T-helper 1 cell treated with Interleukin-12 subunit alpha and Interleukin-12 subunit beta and Interleukin-4 antibody, amounts not matched to agents 30 ng/mL and 1 ng/mL, for 36 hours (primary cell): ENCODE measurements at places on chromosomes 5 and 9. TPM values are rescaled to one million over a fixed set of nuclear protein-coding genes. Genes with fewer than 3 reads are reported as not detected.

UHRF2 gene
- 82.0 and 85.1 TPM in 2 replicates for total RNA-seq

CARD6 gene
- 6.3 TPM in 2 replicates for total RNA-seq

KLF4 gene
- total RNA-seq = 0.24 and 0.32 TPM in 2 replicates

PIP5K1B gene
- total RNA-seq = 4.4 and 4.7 TPM in 2 replicates

PTGDS gene
- total RNA-seq = 5.2 and 5.3 TPM in 2 replicates

INSL6 gene
- total RNA-seq = not detected in 2 replicates

TAF11L6 gene
- not detected in 2 replicates for total RNA-seq

NEUROG1 gene
- not detected in 2 replicates for total RNA-seq

SLC34A3 gene
- not detected in 2 replicates for total RNA-seq

SV2C gene
- 0.07 and 0.17 TPM in 2 replicates for total RNA-seq

FBP2 gene
- not detected in 2 replicates for total RNA-seq

CCDC171 gene
- total RNA-seq = 1.1 and 1.5 TPM in 2 replicates

LHFPL2 gene
- 0.25 and 0.46 TPM in 2 replicates for total RNA-seq

NSG2 gene
- total RNA-seq = not detected in 2 replicates

TRMO gene
- total RNA-seq = 23.0 and 23.3 TPM in 2 replicates

LCN1 gene
- not detected in 2 replicates for total RNA-seq

KCNMB1 gene
- total RNA-seq = not detected in 2 replicates

FAT2 gene
- total RNA-seq = not detected in 2 replicates

CEL gene
- 1.5 and 1.8 TPM in 2 replicates for total RNA-seq

ANKRD18B gene
- total RNA-seq = 1.7 and 2.4 TPM in 2 replicates

GZMA gene
- total RNA-seq = 1,575 and 1,584 TPM in 2 replicates

FOXD4L3 gene
- 0.29 TPM in 1 of 2 replicates, not detected in the other for total RNA-seq

GPR151 gene
- not detected in 2 replicates for total RNA-seq

FRMPD1 gene
- total RNA-seq = not detected in 2 replicates

RASEF gene
- not detected in 2 replicates for total RNA-seq

NUDCD2 gene
- total RNA-seq = 27.7 and 30.2 TPM in 2 replicates
